WTC11 (cell line): ENCODE measurements at places on chromosomes 5 and 9.

- no peak for DNase-seq
Observed at GRCh38 chr9:83007521-83008300, 55.2 kb downstream of the RASEF start.

DNA sequence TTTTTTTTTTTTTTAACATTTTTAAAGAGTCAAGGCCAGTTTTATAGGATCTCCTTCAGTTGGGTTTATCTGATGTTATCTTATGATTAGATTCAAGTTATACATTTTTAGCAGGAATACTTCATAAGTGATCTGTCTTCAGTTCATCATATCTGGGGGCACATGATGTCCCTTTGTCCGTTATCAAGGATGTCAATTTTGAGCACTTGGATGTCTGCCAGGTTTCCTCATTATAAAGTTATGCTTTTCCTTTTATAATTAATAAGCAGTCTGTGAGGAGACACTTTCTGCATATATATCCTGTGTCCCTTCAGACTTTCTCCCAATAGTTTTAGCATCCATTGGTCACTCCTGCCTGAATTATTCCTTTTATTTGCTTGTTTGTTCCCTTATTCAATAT lies 11.8 kb downstream of the HDHD3 start:
- DNase-seq, result no peak

DNA sequence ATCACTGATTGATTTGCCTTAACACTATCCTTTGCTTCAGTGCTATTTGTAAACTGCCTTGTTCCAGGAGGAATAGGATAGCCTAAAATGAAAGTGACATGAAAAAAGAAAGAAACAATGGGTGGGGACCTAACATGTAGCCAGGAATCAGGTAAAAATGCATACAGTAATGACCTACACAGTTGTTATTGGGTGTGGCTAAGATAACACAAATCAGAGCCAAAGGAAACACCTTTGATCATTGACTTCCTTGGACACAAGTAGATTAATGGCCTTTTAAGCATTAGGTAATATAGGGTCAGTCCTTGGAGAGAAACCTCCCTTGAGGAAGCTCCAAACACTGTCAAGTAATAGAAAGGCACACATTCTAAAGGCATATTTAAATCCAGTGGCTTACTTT lies 220.4 kb downstream of the TRPM3 start:
- no peak for DNase-seq

GRCh38 chr5:10668697-10669096 lies 92.3 kb downstream of the DAP start:
- no peak for DNase-seq

DNA sequence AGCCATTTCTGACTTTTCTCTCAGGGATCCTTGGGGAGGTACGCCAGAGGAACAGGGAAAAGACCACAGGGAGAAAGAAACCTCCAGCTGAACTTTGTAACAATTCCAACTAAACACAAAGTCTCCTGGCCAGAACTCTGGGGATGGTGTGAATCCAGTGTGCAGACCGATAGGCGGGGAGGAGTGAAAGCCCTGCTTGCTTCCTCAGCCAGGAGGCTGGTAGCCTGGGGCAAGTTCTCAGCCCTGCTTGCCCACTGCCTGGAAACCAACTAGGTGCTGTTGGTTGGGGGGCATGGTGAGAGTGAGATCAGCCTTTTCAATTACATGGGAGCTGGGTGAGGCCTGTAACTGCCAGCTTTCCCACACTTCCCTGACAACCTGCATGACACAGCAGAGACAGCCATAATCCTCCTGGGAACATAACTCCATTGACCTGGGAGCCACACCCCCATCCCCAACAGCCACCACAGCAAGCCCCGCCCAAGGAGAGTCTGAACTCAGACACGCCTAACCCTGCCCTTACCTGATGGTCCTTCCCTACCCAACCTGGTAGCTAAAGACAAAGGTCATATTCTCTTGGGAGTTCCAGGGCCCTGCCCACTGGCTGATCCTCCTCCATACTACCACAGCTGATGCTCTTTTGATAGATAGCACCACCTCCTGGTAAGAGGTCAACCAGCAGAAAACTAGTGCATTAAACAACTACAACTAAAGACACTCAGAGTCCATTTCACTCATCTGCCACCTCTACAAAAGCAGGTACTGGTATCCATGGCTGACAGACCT lies 100.1 kb upstream of the TNFAIP8 start:
- DNase-seq, result peak; percentile 67

DNA sequence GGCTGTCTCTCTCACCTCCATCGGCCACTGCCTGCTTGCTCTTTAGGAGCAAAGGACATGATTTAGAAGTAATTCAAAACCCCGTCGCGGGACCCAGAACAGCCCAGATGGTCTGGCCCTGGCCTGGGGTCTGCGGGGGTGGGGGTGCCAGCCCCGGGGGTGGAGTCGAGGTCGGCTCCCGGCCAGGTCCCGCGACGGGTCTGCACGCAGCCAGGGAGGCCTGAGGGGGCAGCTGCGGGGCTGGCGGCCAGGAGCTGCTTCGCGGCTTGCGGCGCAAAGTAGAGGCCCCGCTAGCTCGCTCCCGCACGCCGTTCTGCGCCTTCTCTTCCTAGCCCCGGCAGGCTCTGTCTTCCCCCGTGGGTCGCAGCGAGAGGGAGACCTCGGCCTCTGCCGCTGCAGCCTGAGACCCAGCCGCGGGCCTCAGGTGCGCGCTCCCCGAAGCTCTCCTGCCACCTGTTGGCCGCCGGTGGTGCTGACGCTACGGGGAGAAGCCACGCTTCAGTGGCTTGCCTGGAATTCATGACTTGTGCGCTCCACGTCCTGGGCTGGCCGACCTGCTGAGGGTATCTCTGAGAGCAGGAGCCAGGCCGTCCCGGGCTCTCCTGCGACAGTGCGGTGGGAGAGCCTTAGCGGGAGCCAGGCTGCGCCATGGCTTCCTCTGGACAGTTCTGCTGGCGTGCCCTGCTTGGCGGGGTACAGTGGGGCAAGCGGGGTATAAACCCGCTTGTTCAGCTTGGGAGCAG lies 157.2 kb upstream of the PITX1 start:
- DNase-seq, result peak; percentile 91

- DNase-seq, result no peak
Observed at GRCh38 chr5:115772731-115773475, 43.6 kb downstream of the CDO1 start.

- DNase-seq, result no peak
Observed at GRCh38 chr5:88847420-88847819, 35.6 kb downstream of the MEF2C start.

DNA sequence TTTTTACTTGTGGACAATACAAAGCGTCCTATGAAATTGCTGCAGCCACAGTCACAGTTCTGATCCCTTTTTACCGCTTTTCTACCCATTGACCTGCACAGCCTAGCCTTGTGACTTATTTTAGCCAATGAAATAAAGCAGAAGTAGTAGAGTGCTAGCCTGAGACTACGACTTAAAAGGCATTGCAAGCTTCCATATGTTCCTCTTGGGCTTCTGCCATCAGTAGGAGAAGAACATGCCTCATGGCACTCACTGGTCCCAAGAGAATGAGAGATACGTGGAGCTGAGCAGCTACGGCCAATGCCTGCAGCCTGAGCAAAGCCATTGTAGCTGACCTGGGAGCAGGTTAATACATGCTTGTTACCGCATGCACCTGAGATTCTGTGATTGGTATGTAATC lies 416.6 kb upstream of the CLINT1 start:
- DNase-seq, result no peak

GRCh38 chr9:91817493-91818224 lies 132.4 kb downstream of the ROR2 start:
- no peak for DNase-seq

DNA sequence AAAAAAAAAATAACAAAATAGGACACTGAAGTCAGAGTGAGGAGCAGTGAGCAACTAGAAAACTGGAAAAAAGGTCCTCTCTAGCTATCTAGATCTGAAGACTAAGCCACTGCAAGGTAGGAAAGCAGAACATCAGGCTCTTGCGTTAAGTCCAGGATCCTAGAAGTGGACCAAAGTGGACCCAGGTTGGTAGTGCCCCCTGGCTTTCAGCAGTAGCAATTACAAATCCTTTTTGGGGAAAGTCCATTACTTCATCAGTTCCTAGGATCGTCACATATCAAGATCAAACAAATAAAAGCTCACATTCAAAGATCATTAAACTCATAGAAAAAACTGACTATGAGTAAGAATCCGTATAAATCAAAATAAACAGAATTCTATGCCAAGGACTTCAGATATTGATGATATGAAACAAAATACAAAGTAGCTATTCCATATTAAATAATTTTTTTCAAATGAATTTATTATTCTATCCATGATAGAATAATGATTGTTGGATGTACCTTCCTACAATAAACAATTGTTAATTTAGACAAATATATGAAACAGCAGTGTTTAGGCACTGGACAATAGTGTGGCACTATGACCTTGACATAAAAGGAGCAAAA lies 6.5 kb upstream of the RICTOR start:
- peak; percentile 49 for DNase-seq
